ENCODE measurements at places on chromosomes 1 and 21.

- no peak for DNase-seq
These were observed 88.6 kb upstream of the PKN2 start for GRCh38 chr1:88595355-88596002.

DNA sequence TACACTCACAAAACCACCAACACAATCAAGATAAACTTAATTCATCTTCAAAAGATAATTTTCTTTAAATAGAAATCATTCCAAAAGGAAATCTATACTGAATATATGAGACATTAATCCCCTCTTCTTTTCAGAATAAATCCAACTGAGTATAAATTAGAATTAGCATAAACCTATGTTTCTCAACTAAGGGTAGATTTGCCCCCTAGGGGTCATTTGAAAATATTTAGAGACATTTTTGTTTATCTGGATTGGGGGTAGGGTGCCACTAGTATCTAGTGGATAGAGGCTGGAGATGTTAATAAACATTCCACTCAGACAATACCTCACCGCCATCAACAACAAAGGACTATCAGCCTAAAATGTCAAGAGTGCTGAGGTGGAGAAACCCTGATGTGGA, 6.5 kb upstream of the TNFSF4 start:
- no peak for DNase-seq

DNA sequence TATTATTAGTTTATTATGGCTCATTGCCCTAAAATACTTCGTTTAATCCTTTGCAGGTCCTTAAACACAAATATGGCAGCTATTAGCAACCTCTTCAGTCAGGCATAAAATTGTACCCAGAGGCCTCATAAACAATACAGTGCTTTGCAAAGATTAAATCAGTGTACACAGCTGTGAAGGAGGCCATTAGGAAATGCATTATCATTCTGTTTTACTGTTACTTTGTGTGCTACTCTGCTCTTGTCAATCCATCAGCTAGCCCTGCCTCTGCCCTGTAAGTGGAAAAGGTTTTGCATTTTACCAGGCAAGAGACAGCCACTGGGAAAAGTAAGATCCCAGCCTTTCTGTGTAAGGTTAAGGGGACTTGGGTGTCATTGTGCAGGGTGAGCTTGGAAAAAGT, 415.7 kb upstream of the DAB1 start:
- no peak for DNase-seq

- DNase-seq: no peak
These were observed 7.9 kb downstream of the S100B start for GRCh38 chr21:46597031-46597430.

GRCh38 chr1:217066794-217067193, 343.6 kb upstream of the ESRRG start:
- no peak for DNase-seq

DNA sequence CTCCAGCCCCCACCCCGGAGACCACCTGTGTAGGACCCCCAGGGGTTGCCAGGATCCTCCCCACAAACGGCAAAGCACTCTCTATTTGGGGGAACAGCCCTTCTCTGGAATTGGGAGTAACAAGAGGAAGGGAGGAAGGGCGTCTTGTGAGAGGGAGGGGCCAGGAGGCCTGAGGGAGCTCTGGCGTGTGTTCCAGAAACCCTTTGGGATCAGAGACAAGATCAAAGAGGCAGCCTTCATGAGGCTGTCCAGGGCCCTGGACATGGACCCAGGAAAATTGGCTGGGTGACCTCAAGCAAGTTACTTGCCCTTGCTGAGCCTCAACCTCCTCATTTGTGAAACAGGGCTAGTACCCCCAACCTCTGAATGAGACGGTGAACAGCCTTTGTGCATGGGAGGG, 18.1 kb upstream of the ECE1 start:
- DNase-seq: no peak

- no peak for DNase-seq
These were observed 25.1 kb upstream of the SLC9A1 start for GRCh38 chr1:27179979-27180378.

- DNase-seq: no peak
These were observed 61.1 kb downstream of the SIK1 start for GRCh38 chr21:43365611-43366426.

DNA sequence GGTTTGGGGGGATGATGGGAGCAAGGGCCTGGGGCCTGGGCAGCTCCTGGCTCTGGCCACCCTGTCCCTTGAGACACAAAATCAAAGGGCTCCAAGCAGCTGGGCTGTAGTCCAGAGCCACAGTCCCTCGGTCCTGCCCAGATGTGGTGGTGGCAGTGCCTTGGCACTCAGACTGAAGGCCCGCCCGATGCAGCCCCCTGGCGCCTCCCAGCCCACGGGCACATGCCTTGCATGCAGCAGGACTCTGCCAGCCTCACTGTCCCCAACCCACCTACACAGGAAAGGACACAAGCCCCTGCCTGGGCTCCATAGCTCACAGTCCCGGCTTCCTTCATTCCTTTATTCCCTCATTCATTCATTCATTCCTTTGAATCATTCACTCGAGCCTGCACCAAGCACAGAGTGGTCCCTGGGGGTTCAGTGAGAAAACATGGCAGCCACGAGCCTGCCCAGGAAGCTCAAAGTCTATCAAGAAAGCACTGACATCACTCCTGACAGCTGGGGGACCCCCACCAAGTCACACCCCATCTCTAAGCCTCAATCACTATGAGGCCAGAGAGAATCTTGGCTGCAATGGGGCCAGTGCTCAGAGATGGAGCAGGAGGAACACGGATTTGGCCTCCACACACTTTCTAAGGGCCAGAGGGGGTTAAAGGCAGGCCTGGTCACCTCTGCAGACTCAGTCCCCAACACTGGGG, 5.8 kb downstream of the SDC3 start:
- DNase-seq: no peak

Measured in Peyer's patch (tissue), 4 donors.